ENCODE measurements at places on chromosomes 3 and 15.

GRCh38 chr3:196141052-196141865 is 59.4 kb upstream of the TFRC start:
- ATAC-seq: no peak

DNA sequence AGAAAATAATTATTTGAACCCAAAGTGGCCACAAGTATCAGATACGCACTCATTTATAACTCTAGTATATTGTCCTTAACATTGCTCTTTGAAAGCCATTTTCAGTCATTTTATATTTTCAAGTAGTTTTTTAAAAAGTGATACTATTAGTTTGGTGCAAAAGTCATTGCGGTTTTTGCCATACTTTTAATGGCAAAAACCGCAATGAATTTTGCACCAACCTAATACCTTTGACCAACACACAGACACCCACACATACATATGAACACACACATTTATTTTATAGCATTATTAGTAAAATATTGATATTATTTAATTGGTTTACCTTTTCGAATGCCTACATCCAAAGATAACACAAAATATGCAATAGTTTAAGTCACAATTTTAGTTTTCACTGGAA is 154.3 kb downstream of the EPHA3 start:
- ATAC-seq: no peak

GRCh38 chr15:73965758-73966113 is 26.4 kb downstream of the STOML1 start:
- peak; percentile 41 for ATAC-seq

GRCh38 chr15:98518823-98519561 is 129.3 kb upstream of the IGF1R start:
- ATAC-seq: peak; percentile 98

DNA sequence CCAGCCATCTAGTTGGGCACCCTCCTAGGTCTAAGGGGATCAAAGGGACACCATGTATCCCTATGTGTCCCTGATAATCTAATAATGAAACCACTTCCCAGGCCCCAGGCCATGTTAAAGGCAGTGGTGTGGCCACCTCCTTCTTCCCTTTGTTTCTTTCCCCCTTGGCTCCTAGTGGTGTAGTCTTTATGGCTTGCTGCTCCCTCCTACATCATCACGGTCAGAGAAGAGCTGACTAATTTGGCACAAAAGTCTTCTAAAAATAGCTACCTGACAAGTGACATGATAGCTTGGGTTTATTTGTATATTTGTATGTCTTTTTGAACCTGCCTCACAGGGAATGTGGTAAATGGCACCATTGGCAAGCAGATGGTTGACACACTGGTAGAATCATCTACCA is 131.0 kb upstream of the CHRM5 start:
- no peak for ATAC-seq

DNA sequence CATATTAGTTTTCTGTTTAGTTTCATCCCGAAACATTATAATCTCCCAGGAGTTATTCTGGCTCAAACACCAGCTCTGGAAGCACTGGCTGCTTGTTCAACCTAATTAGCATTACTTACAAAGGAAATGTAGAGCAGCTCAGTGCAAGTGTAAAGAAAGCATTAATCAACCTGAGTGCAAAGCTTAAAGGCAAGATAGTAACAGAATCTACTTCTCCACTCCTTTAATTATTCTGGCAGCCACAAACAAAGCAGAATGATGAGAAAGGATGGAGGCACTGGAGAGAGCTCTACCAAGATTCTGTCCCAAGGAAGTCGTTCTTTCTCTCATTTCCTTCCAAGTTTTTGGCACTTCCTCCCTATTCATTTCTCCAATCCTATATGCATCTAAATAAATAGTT is 1384.0 kb downstream of the ZPLD1 start:
- no peak for ATAC-seq

GRCh38 chr3:64166584-64167162 is 58.6 kb downstream of the PRICKLE2 start:
- no peak for ATAC-seq

- no peak for ATAC-seq
Measured at GRCh38 chr15:98682992-98683701, 34.8 kb downstream of the IGF1R start.

- ATAC-seq: no peak
Measured at GRCh38 chr15:70276401-70276800, 178.7 kb upstream of the TLE3 start.

GRCh38 chr3:14343338-14344112 is 58.9 kb upstream of the SLC6A6 start:
- no peak for ATAC-seq

GRCh38 chr3:165389653-165390052 is 193.5 kb upstream of the SLITRK3 start:
- no peak for ATAC-seq

DNA sequence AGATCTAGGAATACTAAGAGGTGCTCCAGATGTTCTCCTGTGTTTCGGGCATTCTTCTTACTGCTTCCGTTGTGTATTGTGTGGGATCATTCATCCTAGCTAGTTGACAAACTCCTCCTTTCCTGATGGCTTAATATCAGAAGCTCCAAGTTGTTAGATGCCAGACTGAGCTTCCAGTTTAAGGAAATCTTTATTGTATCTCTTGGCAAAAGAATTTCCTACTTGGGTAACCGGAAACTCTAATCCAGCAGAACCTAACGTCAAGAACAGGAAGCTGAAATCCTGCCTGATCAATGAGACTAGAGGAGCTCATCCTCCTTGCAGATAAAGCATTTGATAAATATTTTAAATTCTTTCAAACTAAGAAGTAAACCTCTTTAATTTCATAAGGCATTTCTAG is 27.7 kb upstream of the MYH15 start:
- no peak for ATAC-seq

DNA sequence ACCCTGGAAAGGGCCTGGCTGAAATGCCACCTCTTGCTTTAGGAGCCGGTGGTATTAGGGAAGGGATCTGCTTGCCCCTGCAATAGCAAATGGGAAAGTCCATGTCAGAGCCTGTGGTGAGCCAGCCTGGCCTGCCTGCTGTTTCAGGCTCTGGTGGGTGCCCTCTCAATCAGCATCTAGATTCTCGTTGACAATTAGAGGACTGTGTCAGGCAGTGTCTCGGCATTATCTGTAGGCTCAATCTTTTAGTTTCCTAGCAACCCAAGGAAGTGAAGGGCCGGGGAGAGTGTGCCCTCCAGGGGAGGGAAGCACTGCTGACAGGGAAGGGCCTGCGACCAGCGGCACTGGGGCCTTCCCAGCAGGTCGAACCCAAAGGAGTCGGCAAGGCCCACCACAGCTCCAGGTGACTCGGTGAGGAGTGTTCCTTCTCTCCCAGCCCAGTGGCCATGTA is 42.1 kb downstream of the TLE3 start:
- peak; percentile 50 for ATAC-seq

GRCh38 chr15:46677491-46677890 is 1039.8 kb upstream of the SEMA6D start:
- ATAC-seq: no peak

DNA sequence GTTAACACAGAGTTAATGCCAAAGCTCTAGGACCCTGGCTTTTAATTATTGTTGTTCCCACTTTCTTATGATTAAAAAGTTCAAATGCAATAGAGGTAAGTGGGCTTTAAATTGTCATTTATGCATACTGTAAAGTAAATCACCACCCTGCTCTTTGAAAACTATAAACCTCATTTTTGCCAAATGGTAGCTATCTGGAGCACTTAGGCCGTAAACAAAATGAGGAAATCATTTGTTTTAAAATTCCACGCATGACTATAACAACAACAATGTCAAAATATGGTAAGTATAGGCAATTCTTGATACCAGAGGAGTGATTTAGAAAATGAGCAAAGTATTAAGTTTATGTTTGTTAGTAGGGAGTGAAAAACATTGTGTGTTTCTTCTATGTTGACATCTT is 1.8 kb downstream of the UNC13C start:
- ATAC-seq: no peak

- no peak for ATAC-seq
Measured at GRCh38 chr3:69174871-69175737, 52.7 kb upstream of the LMOD3 start.

- peak; percentile 91 for ATAC-seq
Measured at GRCh38 chr3:11060500-11061251, 68.1 kb downstream of the SLC6A1 start.

- peak; percentile 56 for ATAC-seq
Measured at GRCh38 chr3:71397046-71397445, 186.5 kb downstream of the FOXP1 start.

DNA sequence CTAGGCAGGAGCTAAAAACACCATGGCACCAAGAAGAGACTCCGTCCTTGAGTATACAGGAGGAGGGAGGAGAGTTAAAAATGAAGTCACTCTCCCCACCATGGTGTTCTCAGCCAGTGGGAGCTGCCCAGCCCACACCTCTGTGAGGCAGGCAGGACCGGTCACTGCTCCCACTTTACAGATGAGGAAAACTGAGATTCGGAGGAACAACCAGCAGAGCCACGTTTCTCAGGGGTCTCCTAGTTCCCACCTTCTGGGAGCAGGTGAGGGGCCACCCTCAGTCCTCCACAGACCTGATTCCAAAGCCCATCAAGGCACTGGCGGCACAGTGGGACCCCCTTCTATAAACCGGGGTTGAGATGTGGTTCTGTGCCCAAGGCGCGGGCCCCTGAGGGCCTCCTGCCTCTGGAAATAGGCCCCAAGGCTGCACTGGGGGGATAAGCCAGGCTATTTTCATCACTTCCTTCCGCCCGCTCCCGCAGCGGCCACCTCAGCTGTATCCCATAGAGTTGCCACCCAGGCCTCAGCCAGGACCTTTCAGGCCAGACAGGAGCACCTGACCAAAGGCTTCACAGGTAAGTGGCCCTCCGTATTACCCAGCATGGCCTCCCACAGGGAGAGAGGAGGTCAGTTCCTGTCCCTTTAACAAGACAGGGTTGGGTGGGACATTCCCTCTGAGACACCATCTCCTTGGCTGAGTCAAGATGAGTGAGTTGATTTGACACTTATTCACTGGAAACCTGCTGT is at the start of gene GP9:
Gene GP9, plus strand, starts transcription at position 504 of the 747 bp plus-strand sequence. CDS start 961 bp downstream, outside the sequence.
- no peak for ATAC-seq

GRCh38 chr15:85646538-85647091 is 148.1 kb downstream of the KLHL25 start:
- peak; percentile 57 for ATAC-seq

DNA sequence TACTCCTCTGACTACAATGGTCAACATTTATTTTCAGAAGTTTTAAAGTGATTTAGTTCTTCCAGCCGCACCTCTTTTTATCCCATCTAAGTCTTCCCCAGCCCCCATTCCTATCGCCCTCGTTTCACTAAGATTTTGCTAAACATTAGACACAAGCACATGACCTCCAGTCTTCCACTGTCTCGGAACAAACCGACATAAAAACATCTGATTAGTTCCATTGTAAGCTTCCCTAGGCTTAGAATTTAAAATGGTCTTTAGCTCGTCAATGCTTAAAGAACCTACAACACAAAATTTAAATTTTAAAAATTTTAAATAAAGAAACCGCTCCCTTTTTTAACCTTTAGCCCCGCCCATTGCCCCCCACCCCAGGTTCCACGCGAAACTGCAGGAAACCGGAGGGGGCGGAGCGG is 284 bp upstream of the TSC22D2 start:
- ATAC-seq: no peak

DNA sequence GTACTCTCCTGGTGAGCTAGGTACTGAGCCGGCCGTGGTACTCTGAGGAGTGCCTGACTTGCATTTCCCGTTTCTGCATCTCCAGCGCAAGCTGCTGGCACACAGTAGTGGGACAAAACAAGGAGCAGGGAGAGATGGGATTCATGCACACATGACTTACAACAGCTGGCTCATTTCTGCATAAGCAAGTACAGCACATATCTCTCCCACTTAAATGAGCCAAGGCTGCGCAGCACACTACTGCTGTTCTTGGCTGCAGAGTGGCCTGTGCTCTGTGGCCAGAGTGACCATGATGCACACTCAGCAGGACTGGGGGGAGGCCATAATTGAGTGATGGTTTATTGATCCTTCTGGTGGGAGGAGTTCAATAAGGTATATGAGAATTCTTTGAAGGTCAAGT is 59.2 kb upstream of the ABHD17C start:
- no peak for ATAC-seq

DNA sequence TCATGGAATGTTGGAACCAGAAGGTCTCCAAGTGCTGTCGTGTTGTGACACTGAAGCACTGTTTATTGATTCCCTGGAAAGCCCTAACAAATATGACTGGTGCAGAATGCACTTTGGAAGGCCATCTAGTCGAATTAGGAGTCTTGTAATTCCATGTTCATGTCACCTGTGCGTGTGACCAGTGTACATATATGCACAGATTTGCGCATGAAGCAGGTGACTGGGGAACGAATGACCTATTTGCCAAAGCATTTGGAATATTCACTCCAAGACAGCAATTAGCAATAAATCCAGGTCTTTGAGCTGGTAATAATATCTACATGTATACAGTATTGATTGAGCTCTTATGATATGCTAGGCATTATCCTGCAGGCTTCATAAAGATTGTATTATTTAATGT is 177.5 kb upstream of the PFN2 start:
- ATAC-seq: no peak

GRCh38 chr3:186925826-186926225 is 4.5 kb upstream of the ST6GAL1 start:
- no peak for ATAC-seq

GRCh38 chr3:100113723-100114412 is 433 bp downstream of the FILIP1L start:
- ATAC-seq: no peak

GRCh38 chr3:43996379-43997301 is 245.0 kb upstream of the TOPAZ1 start:
- peak; percentile 34 for ATAC-seq

DNA sequence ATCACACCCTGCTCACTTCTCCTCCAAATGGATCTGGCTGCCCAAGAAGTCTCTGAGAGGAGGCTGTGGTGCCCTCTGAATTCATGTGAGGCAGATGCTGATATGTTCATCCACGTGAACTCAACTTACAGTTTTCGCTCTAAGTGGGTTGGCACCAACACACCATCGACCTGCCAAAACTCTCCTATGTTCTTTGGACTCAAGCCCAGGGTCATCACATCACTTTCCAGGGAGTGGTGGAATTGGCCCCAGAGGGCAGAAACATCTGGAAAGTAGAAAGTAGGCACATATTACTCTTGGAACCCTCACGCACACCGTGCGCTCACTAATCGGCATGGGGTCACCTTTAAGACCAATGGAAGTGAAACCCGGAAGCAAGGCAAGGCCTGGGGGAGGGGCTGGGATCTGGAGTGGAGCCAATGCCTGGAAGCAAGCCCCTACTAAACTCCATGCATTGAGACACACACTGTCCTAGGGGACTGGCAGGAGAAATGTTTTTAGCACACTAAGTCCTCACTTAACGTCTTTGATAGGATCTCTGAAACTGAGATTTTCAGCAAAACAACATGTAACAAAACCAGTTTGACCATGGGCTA is 41.4 kb downstream of the SSUH2 start:
- ATAC-seq: no peak

GRCh38 chr3:186588632-186589031 is 18.1 kb downstream of the DNAJB11 start:
- no peak for ATAC-seq

- no peak for ATAC-seq
Measured at GRCh38 chr3:146499701-146500100, 30.3 kb upstream of the PLSCR2 start.

DNA sequence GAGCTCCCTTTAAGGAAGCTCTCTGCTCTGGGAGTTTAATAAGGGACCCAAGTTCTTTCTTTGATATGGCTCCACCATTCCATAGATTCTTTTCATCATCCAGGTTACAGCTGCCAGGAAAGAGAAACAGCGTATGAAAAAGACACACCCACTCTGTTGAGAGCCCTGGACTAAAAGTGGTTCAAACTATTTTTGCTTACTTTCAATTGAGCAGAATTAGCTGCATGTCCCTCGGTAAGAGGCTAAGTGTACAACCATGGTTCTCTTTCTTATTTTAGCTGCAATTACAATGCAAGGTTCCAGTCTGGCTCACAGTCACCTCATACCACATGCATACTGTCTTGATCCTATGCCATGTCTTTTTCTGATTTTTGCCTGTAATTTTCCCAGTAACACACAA is 1288.3 kb downstream of the NSUN3 start:
- ATAC-seq: no peak

Data from SK-N-SH treated with all-trans-retinoic acid at 6 μM for 48 hours (cell line).